ENCODE measurements at places on chromosomes 13 and 19.

DNA sequence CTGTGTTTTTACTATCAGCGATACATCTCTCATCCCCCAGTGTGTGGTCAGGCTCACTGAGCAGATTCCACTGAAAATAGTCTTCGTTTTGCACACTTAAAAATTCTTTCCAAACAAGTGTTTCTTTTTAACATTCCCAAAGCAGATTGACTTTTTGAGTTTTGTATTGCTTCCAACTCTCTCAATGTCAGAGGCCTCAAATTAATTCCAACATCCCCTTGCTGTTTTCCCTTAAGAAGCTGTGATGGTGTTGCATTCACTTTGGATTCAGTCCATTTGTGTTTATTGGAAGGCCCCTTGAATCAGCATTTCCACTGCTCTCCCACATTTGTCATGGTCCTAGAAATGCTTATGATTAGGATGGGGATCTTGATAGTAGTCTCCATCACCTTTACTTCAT lies 228.7 kb downstream of the KCNRG start:
- DNase-seq: no peak

GRCh38 chr13:92838786-92839185 lies 387.8 kb upstream of the GPC6 start:
- peak; percentile 98 for DNase-seq

DNA sequence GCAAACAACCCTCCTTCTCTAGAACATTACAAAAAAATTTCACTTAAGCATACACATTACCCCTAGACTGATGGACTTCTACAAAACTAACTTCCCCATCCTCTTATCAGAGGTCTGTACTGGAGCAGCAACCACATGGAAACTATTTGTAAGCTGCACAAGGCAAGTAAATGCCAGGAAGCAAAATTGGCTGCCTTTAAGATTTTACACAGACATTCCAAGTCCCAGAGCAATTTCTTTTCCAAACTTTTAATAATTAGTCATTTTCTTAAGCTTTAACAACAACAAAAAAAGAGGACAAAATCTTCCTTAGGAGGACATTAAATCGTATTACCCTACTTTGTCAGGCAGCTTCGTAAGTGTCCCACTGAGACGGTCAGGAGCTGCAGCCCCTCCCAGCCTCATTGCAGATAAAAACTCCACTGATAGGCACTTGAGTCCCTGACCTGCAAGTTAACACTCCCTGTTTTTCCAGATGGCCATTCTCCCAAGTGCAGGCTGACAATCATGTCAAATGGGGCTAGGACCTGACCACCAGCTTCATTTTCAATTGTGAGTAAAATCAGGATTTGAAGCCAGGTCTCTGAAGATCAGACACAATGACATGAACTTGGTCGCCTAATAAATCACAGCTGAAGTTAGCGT lies 680.1 kb downstream of the DIAPH3 start:
- no peak for DNase-seq

DNA sequence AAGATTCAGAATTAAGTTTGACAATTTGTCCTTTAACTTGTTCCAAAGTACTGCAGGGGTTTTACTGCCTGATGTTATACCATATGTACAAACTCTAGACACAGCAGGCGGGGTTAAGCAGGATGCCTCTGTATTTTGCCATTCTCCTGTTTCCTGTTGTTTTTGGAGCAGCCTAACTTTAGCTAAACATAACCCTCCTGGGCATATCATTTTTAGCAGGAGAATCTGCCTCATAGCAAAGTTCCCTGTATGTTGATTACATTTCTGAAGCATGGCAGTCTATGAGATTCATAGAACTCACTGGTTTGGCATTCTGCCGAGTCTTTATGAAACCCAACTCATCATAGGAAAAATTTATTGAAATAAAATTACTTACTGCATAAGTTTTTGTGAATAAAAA lies 5.2 kb downstream of the LHFPL6 start:
- DNase-seq: peak; percentile 83

GRCh38 chr19:21568816-21569493 lies 63.6 kb downstream of the ZNF429 start:
- DNase-seq: peak; percentile 76

DNA sequence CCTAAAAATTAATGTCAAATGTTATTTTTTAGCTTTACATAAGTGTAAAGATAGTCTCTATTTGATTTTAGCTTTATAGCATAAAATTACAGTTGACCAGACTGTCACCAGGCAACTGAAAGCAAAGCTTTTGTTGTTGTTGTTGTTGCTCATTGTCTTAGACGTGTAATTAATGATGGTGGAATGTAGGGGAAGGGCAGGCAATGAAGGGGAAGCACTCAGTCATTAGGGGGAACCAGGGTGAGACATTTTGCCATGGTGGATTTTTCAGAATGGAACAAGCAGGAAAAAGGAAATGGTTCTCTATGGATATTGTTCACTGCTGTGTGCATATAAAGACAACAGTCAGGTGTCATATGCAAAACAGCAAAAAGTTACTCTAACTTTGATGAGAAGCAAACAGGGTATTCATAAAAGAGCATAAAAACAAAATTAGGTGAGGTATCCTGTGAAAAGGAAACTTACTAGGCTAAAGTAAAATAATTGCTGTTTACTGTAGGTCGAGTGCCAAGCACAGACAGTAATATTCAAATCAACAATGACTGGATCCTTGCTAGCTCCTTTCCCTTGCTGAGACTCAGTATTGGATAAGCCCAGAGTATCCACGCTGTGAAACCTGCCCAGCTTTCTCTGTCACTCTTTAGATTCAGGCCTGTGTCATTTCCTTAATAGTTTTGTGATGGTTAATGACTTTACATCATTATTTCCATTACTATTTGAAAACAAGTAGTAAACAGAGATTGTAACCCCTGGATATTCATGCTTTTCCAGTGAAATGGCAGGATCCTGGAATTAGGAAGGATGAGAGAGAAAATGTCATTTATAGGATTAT lies 110.5 kb downstream of the LRCH1 start:
- DNase-seq: no peak

DNA sequence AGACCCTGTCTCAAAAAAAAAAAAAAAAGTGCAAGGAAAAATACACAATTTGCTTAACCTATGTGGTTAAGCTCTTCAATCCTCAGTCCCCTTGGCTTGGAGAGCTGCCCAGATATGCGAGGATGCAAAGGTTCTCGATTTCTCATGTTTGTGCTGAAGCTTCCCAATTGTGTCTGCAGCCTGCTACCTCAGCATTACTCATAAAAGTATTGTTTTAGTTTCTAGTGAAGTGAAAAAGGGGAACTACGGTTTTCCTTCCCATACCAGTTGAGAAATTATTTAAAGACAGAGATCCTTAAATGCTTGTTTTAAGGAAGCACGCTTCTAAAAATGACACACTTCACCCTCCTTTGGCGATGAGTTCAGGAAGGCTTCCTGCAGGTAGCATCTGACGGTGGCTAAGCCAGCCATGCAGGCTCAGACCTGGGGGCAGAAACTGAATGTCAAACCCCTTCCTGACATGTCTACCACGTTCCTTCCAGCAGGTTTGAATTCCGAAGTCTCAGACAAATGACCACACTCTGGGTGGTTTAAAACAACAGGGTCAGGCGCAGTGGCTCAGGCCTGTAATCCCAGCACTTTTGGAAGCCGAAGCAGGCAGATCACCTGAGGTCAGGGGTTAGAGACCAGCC lies 47.9 kb downstream of the RUBCNL start:
- peak; percentile 79 for DNase-seq

DNA sequence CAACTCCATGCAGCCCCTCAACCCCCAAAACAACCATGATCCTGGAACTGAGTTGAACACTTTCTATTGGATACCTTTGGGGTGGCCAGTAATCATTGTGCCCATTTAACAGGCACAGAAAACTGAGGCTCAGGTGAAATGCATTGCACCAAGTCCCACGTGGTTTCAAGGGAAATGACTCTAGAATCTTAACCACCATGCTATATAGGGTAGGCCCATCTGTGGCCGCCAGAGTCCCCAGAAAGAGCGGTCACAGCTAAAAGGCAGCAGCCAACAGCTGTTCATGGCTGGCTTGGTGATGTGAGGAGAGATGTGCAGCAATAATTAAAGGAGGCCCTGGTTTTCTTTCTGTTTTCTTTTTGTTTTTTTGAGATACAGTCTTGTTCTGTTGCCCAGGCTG lies 2.6 kb downstream of the CNN1 start:
- no peak for DNase-seq
